Stimulated activated CD8-positive, alpha-beta memory T cell treated with anti-CD3 and anti-CD28 coated beads, Interleukin-4, amount 100 ng/mL, for 4 hours (primary cell): ENCODE measurements at places on chromosomes 2 and 18.

- no peak for DNase-seq
Observed at GRCh38 chr2:85831735-85832134, 57.1 kb downstream of the ST3GAL5 start.

GRCh38 chr18:3692113-3692621 lies 242.2 kb downstream of the TGIF1 start:
- DNase-seq: no peak

GRCh38 chr2:48433682-48434081 lies 96.3 kb upstream of the STON1 start:
- DNase-seq: no peak

GRCh38 chr18:11994336-11994702 lies 13.0 kb downstream of the IMPA2 start:
- no peak for DNase-seq

DNA sequence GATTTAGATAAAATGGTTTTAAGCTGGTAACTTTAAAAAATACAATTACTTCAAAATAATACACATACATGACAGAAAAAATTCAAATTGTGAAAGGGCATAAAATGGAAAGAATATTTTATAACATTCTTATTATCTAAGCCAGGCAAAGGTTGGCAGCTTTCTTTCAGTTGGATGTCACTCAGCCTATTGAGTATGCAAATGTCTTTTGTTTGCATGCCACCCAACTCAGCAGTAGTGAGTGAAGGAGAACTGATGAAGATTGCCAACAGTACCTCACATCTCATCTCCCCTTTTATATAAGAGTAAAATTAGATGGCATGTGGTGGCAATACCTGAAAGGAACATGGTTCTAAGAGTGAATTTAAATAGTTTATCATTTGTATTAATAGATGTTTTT lies 24.8 kb downstream of the BMPR2 start:
- DNase-seq: no peak

GRCh38 chr2:158583923-158584322 lies 127.2 kb downstream of the PKP4 start:
- no peak for DNase-seq

GRCh38 chr18:36066001-36066400 lies 1.4 kb downstream of the RPRD1A start:
- no peak for DNase-seq

GRCh38 chr18:2636126-2636631 lies 19.3 kb upstream of the SMCHD1 start:
- DNase-seq: no peak

GRCh38 chr18:70781860-70782453 lies 493.1 kb downstream of the SOCS6 start:
- DNase-seq: peak; percentile 2

- no peak for DNase-seq
Observed at GRCh38 chr2:70047451-70047850, 39.8 kb upstream of the PCBP1 start.

DNA sequence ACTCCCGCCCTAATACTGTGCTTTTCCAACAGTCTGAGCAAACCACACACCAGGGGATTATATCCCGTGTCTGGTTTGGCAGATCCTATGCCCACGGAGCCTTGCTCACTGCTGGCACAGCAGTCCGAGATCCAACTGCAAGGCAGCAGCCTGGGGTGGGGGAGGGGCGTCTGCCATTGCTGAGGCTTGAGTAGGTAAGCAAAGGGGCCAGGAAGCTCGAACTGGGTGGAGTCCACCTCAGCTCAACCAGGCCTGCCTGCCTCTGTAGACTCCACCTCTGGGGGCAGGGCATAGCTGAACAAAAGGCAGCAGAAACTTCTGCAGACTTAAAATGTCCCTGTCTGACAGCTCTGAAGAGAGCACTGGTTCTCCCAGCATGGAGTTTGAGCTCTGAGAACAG lies 44.2 kb downstream of the LNPK start:
- no peak for DNase-seq

GRCh38 chr18:78596794-78597345 lies 382.7 kb upstream of the SALL3 start:
- no peak for DNase-seq

DNA sequence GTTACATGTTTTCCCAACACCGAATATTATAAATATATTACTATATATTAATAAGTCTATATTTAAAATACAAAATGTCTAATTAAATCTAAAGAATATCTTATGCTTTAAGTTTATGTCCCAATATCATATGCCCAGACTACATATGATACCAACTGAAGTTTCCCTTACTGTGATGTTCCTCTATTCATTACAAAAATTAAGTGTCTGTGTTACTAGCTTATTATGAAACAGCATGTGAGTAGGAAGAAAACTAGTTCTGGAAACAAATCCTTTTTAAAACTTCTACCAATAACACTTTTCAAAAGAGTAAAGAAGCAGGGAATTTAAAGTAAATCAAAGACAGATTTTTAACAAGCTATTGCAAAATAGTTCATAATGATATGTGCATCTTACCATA lies 17.8 kb downstream of the HNRNPLL start:
- DNase-seq: no peak

DNA sequence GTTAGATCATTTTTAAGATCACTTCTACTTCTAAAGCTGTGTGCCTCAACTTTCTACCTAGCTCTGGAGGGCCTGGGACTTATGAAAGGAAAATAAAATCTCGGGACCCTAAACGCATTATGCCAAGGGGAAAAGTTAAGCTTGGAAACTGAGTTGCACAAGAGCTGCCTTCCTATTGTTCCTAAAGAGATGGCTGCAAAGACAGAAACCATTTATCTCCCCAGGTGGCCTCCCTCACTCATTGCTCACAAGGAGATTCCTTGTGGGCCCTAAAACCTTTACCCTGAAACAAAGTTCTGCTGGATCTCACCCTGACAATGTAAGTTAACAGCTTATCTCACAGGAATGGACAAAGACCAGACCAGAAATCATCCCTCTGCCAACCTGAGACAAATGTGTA lies 26.8 kb downstream of the TUBB6 start:
- DNase-seq: no peak

DNA sequence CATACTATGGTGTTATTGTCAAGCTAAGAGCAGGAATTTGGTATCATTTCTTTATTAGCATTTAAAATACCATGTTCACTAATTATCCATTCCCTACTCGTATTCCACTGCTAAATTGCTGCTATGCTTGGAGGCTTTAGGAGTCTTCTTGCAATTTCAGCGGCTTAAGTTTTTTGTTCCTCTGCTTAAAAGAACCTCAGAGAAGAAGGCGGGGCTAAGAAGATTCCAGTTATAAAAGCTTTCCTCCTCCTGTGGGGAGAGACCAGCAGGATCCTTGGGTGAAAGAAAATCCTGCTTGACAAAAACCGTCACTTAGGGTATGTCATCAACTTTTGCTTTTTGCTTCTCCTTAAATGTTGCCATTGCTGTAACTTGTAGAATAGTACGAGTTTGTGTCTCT lies at the start of gene TRPM8:
TSS of gene TRPM8 (plus strand) at position 258 of the 400 bp plus-strand sequence. CDS start 9,165 bp downstream, outside the sequence.
- DNase-seq: no peak

DNA sequence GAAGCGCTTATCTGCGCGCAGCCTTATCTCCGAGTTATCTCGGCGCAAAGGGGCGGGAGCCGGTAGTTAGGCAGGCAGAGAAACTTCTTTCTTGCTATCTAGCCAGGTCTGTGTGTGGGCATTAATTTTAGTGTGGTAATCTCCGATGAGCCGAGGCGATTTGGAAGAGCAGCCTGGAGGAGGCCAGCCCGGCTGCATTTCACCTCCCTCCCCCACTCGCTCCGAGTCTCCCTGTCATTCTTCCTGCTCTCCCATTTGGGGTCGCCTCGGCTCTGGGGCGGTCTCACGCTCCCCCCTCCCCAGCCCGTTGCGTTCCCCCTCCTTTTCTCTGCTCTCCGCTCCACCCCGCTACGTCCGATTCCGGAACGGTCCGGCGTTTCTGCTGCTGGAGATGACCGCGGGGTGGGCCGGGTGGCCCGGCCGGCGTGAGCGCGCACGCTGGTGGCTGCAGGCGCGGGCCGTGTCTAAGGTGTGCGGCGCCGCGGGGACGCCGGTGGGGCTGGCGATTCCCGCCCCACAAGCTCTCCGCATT lies 566 bp downstream of the GATA6 start:
- no peak for DNase-seq

DNA sequence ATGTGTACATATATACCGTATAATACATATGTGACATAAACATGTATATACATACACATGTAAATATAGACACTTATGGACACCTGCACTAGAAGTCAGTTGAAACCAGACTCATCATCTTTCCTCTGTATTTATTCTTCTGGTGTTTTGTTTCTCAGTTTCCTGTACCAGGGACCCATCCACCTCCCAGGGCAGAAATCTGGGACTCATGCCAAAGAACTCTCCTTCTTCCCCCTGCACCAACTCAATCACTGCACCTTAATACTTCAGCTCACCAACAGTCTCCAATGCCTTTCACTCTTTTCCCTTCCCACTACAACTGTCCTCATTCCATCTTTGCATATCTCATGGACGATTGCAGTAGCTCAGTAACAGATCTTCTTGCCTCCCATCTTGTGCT lies 428.0 kb downstream of the FBXO15 start:
- no peak for DNase-seq

GRCh38 chr2:16035747-16036745 lies 95.7 kb downstream of the MYCN start:
- DNase-seq: no peak

- DNase-seq: no peak
Observed at GRCh38 chr18:14959550-14959949, 211.6 kb downstream of the ANKRD30B start.

DNA sequence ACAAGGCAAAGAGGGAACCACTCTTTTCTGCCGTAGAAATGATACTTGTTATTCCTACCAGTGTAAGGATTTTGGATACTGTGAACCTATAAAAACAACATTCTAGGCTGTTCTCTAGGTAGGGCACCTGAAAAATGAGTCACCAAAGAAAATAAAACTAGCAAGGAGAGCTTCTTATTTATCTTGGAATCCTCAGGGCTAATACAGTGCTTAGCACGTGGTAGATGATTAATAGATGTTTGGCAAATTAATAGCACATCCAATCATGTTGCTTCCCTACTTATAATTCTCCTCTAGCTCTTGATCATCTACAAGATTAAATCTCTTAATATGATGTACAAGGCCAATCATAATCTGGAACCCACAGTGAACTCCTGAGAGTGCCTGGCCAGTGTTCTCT lies 73.1 kb downstream of the AAK1 start:
- no peak for DNase-seq

DNA sequence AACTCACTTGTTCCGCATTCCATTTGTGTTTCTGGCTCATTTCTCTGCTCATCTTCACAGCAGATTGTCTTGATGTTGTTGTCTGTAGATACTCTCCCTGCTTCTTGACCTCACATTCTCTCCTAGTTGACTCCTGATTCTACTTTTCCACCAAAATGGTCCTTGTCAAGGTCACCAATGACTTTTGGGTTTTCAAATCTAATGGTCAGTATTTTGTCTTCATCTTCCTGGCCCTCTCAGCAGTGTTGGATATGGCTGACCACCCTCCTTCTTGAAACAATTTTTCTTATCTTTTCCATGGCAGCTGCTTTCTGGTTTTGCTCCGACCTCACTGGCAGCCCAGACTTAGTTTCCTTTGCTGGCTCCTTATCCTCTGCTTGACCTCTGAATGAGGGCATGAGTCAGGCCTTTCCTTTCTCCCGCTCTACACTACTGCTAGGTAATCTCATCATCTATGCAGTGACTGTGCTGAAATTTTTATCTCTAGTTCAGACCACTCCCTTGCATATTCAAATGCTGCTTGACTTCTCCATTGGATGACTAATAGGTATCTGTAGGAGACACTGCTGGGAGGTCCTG lies 386.6 kb upstream of the SPRED2 start:
- DNase-seq: no peak

- no peak for DNase-seq
Observed at GRCh38 chr2:72757177-72757775, 68.6 kb downstream of the EXOC6B start.

GRCh38 chr2:38010995-38011394 lies 65.0 kb downstream of the CYP1B1 start:
- no peak for DNase-seq

DNA sequence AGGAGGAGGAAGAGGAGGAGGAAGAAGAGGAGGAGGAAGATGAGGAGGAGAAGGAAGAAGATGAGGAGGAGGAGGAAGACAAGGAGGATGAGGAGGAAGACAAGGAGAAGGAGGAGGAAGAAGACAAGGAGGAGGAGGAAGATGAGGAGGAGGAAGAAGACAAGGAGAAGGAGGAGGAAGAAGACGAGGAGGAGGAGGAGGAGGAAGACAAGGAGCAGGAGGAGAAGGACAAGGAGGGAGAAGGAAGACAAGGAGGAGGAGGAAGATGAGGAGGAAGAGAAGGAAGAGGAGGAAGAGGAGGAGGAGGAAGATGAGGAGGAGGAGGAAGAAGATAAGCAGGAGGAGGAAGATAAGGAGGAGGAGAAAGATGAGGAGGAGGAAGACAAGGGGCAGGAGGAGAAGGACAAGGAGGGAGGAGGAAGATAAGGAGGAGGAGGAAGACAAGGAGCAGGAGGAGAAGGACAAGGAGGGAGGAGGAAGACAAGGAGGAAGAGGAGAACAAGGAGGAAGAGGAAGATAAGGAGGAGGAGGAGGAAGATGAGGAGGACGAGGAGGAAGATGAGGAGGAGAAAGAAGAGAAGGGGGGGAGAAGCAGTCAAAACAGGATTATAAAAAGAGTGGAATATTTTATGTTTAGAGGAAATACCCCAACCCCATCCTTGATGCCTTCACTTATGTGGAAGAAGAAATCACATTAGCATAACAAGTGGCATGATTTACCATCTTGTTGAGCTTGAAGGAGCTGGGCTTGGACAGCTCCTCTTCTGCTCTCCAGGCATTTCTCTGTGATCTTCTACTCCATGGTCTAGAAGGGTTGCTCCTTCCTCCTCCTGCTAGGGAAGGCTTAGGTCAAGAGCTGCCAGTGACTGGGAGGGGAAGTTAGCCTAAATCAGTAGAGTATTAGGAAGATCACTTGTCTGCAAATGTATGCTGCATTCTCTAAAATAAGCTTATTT lies 45.3 kb upstream of the KCTD1 start:
- DNase-seq: no peak

- DNase-seq: no peak
Observed at GRCh38 chr2:232699110-232699509, 2.0 kb downstream of the GIGYF2 start.

DNA sequence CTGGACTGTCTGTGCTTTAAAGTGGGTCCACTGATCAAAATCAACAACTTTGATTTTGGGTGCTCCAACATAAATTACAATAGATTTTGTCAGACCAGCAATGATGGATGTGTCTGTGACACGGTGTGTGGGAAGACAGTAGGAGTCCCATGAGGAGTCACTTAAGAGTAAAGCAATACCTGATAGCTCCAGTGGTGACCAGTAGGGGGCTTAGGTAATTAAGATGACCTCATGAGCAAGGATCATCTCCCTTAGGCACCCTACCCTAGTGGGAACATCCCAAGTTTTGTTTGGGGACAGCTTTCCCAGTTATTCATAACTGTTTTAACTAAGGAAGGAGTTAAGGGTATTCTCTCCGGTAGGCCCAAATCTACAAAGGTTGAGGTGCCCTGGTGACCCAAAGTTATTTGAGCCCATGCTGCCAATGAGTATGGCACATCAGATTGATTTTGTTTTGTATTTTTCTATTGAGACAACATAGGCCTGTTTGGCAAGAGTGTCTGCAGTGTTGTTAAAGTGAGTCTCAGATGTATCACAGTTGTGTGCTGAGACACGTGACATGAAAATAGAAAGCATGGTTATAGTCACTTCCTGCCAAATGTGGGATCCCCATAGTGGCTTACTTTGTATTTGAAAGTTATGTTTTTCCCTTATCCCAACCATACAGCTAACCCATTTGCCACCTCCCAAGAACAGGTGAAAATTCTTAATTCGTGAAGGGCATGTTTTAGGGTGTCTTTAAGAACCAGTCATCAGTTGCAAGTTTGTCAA lies 1337.6 kb upstream of the SLC39A10 start:
- no peak for DNase-seq

GRCh38 chr18:48546396-48546795 lies 7.6 kb downstream of the CTIF start:
- DNase-seq: no peak

GRCh38 chr2:201118961-201119854 lies 3.2 kb downstream of the CFLAR start:
- DNase-seq: no peak
